Skeletal muscle cell (primary cell): ENCODE measurements at places on chromosomes 2 and 18.
A peak's percentile ranks its signal among the peaks of the same experiment; 100 is the strongest.

DNA sequence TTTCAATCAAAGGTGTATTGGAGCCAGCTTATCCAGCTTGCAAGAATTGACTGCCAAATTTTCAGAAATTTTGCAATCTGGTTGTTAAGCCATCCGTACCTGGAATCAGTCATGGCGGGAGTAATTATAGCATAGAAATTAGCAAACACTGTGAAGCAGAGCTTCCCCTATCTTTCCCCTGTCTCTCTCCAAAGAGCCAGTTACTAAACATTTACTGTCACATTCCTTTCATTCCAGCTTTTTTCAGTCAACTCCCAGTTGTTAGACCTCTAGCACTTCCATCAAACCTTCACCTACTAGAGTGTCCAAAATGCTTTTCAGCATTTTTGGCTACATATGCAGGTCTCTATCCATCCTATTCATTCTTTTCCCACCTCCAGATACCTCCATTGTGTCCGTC lies 137.4 kb downstream of the MC4R start:
- no peak for DNase-seq

DNA sequence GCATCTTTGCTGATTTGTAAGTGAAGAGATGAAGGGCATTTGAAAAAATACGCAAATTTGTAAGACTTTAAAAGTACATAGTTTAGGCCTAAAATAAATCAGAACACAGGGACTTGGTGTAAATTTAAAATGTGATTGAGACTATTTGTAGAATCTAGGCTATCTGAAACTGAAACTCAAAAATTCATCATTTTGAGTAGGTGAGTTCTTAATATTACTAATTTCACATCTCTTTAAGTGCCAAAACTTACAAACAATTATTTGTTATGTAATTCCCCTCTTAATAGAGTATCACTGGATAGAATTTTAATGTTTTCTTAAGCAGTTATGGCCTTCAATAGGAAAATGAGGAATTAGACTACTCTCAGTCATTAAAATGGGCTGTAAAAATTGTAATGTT lies 14.0 kb upstream of the HRH4 start:
- no peak for DNase-seq

DNA sequence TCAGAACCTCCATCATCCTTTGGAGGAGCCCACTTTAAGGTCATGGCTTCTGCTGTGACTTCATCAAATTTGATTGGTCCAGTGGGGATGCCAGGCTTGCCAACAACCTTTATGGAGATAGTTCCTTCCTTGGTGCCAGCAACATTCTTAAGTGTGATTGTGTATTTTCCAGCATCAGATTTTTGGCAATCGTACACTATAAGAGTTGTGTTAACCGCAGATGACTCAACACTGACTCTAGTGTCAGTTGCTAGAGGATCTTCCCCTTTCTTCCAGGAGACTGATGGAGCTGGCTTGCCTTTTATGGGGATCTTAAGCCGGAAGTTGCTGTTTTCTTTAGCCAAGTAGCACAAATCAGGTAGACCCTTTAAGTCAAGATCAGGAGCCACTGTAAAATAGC lies 98.7 kb downstream of the PLEKHA3 start:
- peak; percentile 8 for DNase-seq

- DNase-seq, result peak; percentile 12
Observed at GRCh38 chr2:71713581-71714580, 260.5 kb downstream of the DYSF start.

GRCh38 chr18:23106575-23106974 lies 28.7 kb upstream of the CABLES1 start:
- DNase-seq, result peak; percentile 92

DNA sequence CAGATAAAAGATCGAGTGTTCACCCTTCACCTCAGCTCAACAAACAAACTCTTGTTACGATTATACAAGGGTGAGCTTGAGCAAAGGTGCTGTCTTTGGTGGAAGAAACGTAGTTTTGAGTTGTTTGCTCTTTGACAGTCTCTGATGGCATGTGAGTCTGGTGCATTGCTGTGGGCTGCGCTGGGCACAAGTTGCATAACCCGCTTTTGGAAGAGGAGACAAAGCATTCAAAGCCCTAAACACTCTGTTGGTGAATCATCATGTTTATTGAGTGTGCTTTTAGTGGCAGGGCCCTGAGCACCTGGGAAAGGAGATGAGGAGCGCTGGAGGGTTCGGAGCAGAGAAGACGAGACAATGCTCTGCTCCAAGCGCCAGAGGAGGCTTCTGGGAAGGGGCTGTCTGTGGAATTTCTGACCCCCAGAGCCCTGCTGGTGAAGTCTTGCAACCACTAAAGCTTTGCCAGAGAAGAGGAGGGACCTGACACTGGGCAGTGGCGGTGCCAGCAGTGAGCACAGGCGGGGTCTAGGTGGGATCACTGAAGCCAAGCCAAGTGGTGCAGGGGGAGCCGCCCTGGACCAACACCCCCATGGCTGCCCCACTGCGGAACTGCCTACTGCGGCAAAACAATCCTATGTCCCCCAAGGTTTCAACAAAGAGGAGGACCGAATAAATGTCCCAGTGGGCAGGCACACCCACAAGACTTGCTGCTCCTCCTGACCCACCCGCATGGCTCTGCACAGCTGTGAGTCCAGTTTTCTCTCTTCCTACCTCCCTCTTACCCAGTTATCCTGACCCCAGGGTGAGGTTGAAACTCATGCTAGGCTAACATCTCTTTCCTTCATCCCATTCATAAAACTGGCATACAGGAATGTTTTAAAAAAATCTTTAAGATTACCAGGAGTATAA lies 64.0 kb downstream of the TNFRSF11A start:
- no peak for DNase-seq

DNA sequence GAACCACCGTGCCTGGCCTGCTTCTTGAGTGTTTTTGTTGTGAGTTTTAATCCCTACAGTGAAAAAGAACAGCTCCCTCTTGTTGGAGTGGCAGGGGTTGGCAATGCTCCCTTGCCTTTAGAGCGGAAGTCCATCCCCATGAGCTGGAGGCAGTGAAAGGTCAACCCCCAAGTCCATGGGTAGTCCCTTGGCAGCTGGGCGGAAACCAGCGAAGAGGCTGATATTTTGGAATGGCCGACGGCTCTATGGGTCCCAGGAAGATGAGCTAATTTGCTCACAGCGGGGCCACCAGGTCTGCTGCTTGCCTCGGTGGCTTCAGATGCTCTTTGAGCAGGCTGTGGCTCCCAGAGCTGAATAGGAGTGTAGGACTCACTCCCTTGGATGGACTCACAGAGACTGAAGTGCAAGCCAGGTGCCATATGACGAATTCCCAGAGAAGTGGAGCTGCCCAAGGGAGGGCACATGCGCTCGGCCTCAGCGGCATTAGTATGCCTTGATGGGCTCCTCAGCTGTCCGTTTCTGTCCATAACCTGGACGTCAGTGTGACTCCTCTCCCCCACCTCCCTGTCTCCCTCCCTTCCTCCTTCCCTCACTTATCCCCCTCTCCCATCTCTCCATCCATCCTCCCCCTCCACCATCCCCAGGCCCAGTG lies 25.4 kb upstream of the RHOB start:
- no peak for DNase-seq

DNA sequence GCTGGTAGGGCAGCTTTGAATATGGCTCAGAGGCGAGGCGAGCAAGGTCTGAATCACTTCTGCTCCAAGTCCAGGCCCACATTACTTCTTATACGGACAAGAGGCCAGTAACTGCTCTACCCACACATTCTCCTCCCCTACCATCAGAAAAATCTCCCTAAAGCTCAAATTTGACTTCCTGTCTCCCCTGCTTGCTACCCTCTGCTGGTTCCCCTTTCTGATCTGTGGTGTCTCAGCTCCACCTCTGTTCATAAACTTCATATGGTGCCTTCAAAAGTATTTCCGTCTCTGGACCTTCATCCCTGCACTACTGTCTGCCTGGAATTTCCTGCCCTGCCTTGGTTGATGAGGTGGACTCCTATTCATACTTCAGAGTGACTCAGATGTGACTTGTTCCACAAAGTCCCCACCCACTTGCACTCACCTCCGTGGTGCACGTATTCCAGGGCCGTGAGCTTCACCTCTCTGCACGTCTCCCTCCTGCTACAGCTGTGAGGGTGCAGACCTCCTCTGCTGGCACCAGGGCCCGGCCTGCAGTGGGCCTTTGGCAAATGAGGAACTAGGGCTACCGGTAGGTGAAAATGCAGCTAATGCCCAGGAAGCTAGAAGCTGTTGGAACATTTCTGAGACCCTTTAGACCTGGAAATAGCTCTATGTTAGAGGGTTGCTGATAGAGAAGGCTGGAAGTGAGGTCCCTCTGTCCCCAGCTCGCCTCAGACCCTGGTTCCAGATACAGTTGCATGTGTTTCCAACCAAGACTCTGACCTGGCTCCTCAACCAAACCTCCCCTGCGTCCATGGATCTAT lies 24.6 kb upstream of the KCMF1 start:
- peak; percentile 41 for DNase-seq

DNA sequence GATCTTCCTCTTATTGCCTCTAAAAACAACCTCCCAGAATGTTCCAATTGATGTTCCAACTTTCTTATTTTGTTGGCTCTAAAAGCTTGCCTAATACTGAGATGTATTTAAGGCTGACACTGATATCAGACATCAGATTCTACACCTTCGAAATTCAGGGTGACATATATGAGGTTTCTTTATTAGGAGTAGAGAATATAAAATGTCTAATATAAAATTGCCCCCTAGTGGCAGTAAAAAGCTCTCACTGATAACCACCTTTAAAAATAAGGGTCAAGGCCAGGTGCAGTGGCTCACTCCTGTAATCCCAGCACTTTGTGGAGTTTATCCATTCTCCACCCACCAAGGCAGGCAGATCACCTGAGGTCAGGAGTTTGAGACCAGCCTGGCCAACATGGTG lies 789.7 kb upstream of the SLC39A10 start:
- DNase-seq, result no peak

DNA sequence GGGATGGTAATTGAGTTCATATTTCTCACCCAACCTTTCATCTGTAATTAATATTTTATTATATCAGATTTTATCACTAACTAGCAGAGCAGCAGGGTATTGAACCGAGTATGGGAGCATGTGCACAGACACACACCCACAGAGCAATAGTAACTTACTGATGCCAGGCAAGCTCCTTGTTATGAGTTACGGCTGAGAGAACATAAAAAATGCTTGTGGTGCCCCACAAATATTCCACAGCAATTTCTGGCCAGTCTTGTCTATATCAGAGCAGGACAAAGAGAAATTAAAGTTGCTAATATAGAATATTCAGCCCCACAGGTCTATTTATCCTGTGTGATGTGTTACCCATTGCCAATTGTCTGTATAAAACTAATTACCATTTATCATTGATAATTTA lies 501.8 kb upstream of the RAB12 start:
- DNase-seq, result no peak

DNA sequence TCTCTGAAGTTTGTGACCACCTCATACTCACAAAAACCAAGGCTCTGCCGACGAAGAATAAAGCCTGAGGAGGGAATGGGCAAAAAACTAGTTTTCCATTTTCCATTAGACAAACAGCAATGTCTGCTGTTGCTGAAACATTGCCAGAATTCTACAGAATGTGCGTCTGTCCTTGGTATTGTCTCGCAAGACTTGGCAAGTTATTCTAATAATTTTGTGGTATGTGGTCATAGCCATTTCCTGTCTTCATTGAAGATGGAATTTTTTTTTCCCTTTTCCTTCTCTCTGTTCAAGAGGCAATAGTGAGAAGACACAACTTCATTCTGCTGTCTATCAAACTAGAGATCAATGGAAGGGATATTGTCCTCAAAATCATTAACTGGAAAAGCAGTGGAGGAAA lies 296.1 kb downstream of the RND3 start:
- peak; percentile 76 for DNase-seq

- DNase-seq, result no peak
Observed at GRCh38 chr2:142165790-142166189, 35.0 kb upstream of the LRP1B start.

DNA sequence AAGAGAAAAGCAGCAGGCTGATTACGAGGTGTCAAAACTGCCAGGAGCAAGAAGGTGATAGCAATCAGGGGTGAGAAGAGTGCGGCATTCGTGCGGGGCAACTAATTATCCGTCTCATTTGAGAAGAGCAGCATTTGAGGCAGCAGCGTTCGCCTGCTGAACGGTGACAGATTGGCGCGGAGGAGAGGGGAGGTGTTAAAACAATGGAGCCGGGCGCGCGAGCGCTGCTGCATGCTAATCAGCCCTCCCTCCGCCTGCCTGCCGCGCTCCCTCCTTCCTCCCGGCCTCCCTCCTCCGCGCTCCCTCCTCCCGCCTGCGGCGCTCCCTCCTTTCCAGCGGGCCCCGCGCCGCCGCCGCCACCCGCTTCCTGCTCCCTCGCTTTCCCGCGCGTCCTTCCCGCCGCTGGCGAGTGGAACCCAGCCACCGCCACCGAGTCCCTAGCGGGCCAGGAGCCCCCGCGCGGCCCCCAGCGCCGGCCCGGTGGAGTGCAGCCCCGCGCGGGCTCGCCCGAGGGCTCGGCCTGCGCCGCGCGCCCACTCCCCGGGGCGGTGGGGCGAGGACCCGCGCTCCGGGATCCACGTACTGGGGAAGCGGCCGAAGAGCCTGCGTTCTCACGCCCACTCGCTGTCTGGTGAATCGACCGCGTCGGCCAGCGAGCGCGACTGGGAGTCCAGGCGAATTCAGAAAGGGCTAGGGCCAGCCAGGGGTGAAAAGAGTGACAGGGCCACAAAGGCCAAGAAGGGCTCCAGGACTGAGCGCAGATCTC lies 69.5 kb upstream of the PSMD14 start:
- DNase-seq, result no peak

- DNase-seq, result peak; percentile 60
Observed at GRCh38 chr2:3535794-3536681, 16.7 kb upstream of the ADI1 start.

DNA sequence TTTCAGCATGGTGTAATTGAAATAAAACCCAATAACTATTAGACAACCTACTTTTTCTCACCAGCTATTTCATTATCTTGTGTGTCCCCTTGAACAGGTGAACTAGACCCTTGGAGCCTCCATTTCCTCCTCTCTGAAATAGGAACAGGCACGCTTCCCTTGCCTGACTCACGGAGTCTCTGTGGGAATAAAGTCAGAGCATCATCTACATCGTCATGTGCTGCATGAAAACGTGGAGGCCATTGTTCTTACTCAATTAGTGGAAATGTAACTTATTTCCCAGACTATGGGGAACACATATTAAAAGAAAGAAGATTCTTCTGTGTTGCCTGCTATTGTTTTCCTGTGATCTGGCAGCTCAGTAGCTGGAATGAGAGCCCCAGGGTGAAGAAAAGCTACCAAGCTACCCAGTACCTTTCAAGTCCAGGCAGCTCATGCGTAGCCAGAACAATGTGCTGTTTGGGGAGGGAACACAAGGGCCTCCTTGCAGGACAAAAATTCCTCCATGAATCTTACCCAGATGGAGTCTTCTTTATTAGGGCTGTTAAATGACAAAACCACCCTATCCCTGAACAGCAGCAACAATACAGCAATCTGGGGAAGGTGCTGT lies 59.8 kb downstream of the SOX11 start:
- DNase-seq, result no peak

GRCh38 chr18:24754583-24755253 lies 294.3 kb downstream of the HRH4 start:
- DNase-seq, result no peak

DNA sequence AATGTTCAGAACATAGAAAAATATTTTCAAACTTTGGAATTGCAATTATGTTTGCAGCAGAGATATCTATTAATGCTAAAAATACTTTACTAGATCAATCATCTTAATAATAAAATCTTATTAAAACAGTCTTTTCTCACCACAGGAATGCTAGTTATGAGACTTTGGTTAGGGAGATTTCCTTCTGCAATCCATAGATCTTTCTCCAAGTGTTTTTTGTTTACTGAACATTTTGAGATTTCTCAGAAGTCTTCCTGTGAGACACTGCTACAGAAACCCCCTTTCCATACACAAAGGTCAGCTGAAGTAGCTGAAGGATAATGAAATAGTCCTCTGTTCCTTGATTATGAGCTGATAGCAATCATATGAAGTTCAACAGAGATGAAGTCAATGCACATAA lies 59.4 kb upstream of the RAPH1 start:
- DNase-seq, result no peak

- DNase-seq, result no peak
Observed at GRCh38 chr2:96847586-96847985, 3.8 kb upstream of the ANKRD23 start.
